Frontal cortex (tissue), 4 donors: ENCODE measurements at places on chromosomes 1 and 21. TPM values are rescaled to one million over a fixed set of nuclear protein-coding genes. Genes with fewer than 3 reads are reported as not detected.

DNA sequence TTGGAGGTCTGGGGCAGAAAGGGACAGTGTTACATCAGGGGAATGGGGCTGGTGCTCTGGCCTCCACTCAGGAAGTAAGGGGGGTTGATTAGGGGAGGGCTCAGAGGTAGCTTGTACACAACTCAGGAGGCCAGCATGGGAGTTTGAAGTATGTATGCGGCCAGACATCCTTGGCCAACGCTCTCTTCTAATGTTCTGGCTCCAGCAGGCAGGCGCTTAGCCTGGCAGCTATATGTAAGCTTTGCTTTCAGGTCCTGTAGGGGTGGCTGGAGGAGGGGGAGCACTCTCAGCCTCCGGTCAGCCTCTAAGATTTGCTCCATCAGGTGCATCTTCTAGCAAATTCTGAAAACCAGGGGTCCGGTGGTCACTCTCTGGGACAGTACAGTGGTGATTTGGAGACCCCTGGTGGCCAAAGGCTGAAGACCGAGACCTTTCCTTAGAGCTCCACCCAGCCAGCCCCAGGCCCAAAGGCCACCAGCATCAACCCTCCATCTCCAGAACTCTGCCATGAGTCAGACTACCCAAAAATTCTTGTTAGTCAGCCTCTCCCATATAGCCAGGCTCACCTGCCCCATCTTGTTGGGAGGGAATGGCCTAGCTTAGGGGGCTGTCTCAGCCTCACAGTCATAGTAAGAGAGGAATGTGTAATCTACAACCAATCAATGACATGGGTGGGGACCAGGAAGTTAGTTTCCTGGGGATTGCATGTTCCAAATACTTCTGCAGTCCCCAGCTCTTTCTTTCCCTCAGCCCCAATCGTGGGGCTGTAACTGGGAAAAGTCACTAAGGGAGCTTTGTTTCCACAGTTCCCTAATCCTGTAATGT lies 9.7 kb upstream of the COL8A2 start:
- DNase-seq, result peak; percentile 57

DNA sequence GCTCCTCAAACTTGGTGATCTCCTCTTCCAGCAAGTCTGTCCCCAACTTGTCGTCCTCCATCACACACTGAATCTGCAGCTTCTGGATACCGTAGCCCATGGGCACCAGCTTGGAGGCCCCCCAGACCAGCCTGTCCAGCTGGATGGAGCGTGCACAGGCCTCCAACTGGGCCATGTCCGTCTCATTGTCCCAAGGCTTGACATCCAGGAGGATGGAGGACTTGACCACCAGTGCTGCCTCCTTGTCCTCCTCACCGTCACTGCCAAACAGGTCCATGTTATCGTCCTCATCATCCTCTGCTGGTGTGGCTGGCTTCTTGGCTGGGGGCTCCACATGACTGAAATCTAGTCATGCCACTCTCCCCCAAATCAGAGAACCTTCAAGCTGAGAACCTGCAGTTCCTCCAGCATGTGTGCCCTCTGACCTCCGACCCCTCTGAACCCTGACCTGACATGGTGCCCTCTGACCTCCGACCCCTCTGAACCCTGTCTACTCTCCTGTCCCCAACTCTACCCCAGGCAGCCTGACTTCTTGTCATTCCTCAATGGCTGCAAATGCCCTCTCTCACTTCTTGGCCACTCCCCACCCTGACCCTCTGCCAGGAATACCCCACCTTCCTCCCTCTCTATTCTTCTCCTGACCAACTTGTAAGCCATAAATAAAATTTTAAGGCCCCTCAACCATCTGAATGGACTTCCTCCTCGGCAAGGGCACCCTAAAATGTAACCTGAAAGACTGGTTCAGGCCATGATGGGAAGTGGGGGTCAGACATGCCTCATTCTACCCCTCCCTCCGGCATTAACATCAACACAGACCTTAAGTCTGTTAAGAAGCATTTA lies 275.7 kb upstream of the C1orf174 start:
- DNase-seq, result no peak

GRCh38 chr1:233433436-233434210 lies 106.1 kb downstream of the MAP3K21 start:
- DNase-seq, result no peak

- DNase-seq, result no peak
Measured at GRCh38 chr1:99662539-99663080, 16.7 kb downstream of the PALMD start.

GRCh38 chr1:19635646-19636045 lies 8.5 kb upstream of the NBL1 start:
- DNase-seq, result no peak

DNA sequence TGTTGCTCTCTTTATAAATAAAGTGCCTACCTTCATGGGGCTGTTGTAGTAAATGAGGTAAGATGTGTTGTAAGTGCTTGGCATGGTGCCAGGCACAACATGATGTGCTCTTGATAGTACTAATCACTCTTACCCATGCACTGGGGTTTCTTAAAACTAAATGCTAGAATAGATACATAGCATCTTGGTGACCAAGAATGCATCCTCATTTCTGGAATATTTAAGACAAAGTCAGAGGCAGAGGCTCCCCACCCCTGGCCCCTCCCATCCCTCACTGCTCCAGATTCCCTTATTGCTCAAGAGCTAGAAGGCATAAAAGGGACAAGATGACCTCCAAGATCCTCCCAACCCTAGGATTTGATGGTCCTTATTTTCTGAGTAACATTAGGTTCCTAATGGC lies 61.3 kb downstream of the GLUL start:
- no peak for DNase-seq

DNA sequence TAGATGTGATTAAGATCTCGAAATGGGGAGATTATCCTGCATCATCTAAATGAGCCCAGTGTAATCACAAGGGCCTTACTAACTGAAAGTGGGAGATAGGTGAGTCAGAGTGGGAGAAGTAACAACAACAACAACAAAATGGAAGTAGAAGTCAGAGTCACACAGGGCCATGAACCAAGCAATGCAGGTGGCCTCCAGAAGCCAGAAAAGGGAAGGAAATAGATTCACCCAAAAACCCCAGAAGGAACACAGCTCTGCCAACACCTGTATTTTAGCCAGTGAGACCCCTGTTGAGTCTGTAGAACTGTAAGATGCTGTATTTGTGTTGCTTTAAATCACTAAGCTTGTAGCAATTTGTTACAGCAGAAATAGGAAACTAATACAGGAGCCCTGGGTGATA lies 4.1 kb downstream of the TAGLN2 start:
- no peak for DNase-seq

GRCh38 chr1:232333419-232333767 lies 296.5 kb downstream of the SIPA1L2 start:
- DNase-seq, result no peak

DNA sequence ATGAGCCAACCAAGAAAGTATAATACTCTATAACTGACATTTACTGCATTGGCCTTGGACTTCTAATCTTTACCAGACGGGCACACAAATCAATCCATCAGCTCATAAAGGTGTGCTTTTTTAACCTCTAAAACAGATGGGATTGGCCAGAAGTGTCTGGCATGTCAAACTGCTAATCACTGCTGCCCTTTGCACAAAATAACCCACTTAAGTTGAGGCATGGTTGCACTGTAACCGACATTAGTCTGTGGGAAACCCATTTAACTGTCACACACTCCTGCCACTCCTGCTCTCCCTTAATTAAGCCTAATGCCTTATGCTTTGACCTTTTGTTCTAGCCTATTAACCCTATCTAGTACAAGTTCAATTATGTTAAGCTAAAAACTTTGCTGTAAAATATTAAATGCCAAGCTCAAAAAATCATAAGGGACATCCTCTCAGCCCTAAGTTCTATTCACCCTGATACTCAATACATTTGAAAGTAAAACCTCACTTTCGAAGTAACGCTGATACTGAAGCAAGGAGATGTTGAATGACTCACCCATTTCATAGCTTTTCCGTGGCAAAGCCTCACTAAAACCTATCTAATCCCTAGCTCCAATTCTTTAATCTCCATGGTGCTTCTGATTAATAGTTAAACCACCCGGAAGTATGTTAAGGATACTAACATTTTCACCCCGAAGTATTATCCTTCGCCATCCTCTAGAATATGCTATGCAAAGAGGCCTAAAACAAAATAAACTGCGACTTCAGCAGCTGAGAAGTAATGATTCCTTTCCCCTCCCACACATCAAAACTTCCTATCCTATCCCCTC lies 12.9 kb downstream of the NRIP1 start:
- no peak for DNase-seq

GRCh38 chr1:151292207-151293030 lies 10.3 kb downstream of the ZNF687 start:
- peak; percentile 14 for DNase-seq

ICOSLG gene
- total RNA-seq, result 0.41 TPM

MAP10 gene
- total RNA-seq, result 9.8 TPM

ATAD3A gene
- 9.0 TPM for total RNA-seq

C1orf159 gene
- 6.1 TPM for total RNA-seq

SERPINC1 gene
- total RNA-seq, result not detected

PLA2G5 gene
- total RNA-seq, result 0.41 TPM

TTC24 gene
- total RNA-seq, result not detected

CTNNBIP1 gene
- 44.0 TPM for total RNA-seq

PLCH2 gene
- total RNA-seq, result 9.0 TPM
